SIG-M5 (cell line): ENCODE measurements at places on chromosomes 4 and X.

GRCh38 chr4:48109413-48110263 is 24.4 kb downstream of the TXK start:
- DNase-seq = no peak

- no peak for DNase-seq
These were observed 21.8 kb upstream of the JAKMIP1 start for GRCh38 chr4:6221851-6222760.

- no peak for DNase-seq
These were observed 20.7 kb upstream of the CSN1S1 start for GRCh38 chr4:69910016-69910782.

GRCh38 chrX:17833954-17834353 is 27.1 kb downstream of the RAI2 start:
- no peak for DNase-seq

- DNase-seq = no peak
These were observed 20.1 kb downstream of the ACSL1 start for GRCh38 chr4:184805462-184806228.

DNA sequence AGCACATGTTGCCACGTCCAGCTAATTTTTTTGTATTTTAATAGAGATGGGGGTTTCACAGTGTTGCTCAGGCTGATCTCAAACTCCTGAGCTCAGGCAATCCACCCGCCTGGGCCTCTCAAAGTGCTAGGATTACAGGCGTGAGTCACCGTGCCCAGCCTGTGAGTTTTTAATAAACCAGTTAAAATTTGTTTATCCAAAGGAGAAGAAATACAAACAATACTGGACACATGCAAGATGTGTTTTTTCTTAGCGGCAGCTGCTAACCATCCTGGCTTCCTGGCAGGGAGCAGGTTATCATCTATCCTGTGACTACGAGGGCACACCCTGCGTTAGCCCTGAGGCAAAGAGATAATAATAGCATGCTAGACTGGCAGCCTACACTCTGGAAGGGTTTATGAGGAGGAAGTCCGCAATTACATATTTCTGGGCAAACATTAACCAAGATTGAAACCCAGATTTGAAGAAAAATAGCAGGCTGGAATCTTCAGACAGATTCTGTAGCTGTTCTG is 191.4 kb downstream of the SPRY1 start:
- DNase-seq = no peak

DNA sequence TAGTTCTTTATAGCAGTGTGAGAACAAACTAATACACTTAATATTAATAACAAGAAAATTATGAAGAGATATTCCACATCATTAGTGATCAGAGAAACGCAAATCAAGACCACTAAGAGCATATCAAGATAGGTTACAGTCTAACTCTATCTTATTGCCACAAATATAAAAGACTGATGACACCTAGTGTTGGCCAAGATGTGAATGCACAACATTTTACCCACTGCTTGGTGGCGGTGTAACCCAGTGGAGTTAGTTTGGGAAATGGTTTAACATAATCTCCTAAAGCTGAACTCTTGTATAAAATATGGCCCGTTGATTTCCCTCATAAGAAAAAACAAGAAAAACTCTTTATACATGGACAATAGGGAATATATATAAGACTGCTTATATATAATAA is 92.4 kb downstream of the SLITRK2 start:
- DNase-seq = no peak

- no peak for DNase-seq
These were observed 106.1 kb downstream of the PBDC1 start for GRCh38 chrX:76279007-76279406.

DNA sequence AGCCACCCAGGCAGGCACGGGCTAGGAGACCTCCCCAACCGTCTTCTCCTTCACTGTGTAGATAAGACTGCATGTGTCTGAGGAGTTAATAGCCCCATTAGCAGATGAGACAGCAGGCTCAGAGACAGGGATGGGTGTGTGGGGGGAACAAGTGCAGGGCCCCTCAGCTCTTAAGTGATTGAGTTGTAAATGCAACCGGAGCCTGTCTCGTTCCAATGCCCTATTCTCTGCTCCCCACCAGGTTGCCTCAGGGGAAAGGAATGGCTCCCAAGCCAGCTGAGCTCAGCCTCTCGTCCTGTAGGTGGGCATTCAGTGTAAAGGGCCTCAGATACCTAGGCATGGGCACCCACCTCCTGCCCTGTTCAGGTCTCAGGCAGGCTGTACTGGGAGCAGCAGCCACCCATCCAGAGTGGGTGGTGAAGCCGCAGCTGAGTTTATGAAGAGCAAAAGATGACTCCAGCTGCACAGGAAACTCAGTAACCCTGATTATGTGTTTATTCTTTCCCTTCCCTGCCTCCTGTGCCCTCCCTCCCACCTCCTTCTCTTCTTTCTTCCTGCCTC is 87.3 kb downstream of the PJA1 start:
- no peak for DNase-seq

DNA sequence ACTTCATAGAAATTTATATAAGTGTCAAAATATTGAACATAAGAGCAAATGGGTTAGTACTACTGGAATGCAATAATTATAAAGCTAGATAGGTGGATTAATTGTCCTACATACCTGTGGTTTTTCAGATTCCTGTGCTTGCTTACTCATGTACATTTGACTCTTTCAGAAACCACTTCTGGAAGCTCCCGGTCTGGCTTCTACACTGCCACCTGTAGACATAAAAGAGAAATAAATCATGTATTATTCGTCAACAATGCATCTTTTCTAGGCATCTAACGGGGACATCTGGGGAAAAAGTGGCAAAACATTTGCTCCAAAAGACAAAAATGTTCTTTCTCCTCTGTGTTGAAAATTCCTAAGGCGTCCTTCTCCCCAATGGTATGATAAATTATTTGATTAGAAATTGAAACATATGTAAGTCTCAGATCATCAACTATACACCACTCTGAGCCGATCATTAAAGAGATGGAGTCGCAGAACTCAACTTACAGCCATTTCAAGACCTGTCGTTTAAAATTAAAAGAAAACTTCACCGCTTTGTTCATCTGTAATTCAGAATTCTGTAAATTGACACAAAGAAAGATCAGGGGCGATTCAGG is 648.7 kb upstream of the DIPK2B start:
- no peak for DNase-seq

DNA sequence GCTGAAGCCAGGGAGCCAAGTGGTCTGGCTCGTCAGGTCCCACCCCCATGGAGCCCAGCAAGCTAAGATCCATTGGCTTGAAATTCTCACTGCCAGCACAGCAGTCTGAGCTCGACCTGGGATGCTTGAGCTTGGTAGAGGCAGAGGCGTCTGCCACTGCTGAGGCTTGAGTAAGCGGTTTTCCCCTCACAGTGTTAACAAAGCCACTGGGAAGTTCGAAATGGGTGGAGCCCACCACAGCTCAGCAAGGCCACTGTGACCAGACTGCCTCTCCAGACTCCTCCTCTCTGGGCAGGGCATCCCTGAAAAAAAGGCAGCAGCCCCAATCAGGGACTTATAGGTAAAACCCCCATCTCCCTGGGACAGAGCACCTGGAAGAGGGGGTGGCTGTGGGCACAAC is 353.8 kb downstream of the NAP1L3 start:
- no peak for DNase-seq

- no peak for DNase-seq
These were observed 218.6 kb upstream of the GK2 start for GRCh38 chr4:79626611-79627010.

- DNase-seq = no peak
These were observed 377.0 kb downstream of the PDGFC start for GRCh38 chr4:156594624-156595023.

GRCh38 chrX:122439831-122440230 is 744.2 kb upstream of the GRIA3 start:
- DNase-seq = no peak

- no peak for DNase-seq
These were observed 28.2 kb downstream of the PNMA6E start for GRCh38 chrX:153372949-153373348.

GRCh38 chr4:42904986-42905385 is 12.5 kb downstream of the GRXCR1 start:
- DNase-seq = no peak

DNA sequence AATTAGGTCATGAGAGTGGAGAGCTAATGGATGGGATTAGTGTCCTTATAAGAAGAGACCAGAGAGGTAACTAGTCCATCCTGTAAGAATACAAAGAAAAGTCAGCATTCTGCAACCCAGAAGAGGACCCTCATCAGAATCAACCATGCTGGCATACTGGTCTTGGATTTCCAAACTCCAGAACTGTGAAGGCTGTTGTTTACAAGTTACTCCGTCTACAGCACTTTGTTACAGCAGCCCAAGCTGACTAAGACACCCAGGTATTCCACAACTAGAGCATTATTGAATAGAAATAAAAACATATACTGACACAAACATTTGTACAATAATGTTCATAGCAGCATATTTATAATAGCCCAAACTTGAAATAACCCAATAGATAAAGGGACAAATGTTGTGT is 9.2 kb downstream of the TMEM156 start:
- no peak for DNase-seq

DNA sequence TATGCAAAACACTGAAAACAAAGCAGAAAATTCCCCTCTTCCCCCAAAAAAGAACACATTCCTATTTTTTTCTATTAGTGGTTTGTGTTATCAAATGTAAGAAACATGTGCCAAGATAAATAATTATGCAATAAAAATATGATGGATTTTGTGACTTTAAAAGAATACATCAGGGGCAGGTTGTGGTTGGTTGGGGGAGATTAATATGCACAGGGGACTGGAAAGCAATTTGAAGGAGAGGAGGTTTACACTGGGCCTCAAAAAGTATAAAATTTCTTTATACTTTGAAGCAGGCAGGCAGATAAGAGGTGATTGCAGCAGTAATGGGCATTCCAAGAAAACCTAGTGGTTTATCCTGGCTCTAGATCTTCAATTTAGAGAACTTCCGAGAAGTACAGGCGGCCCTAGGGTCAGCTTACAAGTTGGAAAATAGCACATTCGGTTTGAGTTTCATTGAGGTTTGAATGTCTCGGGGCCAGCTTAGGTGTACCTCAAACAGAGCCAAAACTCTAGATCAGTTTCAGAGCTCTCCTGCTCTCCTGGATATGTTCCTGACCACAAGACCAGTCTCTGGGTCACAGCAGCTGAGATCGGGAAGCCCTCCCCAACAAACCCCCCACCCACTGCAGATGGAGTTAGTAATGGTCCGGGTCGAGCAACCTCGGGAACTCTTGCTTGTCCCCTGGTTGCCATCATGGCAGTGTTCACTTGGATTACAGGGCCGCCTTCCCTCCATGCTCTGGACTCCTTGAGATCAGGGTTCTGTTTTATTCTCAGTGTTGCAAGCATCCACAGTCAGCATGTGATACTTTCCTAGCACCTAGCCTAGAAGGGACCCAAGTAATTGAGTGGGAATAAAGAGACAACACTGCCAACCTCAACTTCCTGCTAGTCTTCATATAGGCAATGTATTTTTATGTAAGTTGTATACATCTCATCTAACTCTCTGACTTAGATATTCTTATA is 112.1 kb upstream of the DDIT4L start:
- no peak for DNase-seq

- DNase-seq = no peak
These were observed 651 bp downstream of the UCHL1 start for GRCh38 chr4:41257257-41257901.

DNA sequence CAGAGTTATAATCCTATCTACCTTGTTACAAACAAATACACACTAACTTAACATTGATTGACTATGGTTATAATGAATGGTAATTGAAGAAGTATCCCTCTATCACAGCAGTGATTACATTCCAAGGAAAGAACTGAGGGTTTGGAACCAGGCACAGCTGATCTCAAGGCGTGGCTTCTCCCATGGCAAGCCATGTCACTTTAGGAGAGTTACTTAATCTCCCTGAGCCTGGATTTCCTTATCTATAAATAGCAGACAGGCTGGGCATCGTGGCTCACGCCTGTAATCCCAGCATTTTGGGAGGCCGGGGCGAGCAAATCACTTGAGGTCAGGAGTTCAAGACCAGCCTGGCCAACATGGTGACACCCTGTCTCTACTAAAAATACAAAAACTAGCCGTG is 25.6 kb downstream of the SORBS2 start:
- DNase-seq = no peak

DNA sequence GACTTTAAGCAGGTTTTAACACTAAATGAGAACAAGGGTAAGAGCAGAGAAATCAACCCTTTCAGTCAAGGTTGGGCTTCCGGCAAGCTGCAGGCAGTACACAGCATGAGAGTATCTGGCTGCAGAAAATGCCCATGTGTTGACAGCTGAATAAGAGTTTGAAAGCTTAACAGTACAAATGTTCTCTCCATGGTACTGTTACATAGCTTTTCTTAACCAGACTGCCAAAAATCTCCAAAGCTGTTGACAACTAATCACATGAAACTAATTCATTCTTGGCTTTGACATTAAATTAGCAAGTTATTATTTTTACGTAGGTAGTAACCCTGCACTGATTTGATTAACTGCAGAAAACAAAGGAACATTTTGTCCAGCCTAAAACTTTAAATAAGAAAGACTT is 153.5 kb downstream of the SLC10A7 start:
- no peak for DNase-seq

DNA sequence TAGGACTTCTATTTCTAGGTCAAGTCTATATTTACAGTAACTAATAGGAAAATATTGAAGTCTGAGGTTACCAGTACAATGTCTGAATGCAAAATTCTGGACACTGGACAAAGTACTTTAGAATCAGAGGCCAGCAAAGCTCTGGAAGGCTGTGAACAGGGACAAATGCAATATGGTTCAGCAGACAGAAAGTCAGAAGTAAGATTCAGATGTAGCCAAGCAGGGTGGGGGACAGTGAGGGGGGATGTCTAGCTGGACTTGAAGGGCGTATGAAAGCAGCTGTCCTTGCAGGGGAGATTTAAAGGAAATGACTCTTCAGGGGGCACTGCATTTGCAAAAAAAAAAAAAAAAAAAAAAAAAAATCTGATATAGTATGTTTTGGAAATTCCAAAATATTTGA is 2.9 kb downstream of the SORBS2 start:
- no peak for DNase-seq

DNA sequence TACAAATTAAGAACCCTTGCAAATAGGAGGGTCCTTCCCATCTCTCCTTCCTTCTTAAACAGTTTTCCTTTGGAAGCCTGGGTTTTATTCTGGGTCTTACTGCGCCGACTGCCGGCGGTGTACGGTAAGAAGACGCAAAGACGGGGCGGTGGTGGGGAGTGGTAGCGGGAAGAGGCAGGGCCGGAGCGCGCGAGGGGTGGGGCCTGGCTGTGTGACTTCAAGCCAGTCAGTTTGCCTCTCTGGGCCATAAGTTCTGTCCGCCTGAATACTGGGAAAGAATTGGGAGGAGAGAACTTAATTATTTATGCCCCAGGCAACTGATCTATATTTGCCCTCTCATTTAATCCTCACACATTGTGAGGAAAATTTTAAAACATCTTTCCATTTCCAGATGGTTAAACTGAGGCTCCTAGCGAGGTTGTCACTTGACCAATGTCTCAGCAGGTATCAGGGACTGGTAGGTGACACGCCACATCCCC is 726 bp upstream of the KANTR start:
- no peak for DNase-seq

DNA sequence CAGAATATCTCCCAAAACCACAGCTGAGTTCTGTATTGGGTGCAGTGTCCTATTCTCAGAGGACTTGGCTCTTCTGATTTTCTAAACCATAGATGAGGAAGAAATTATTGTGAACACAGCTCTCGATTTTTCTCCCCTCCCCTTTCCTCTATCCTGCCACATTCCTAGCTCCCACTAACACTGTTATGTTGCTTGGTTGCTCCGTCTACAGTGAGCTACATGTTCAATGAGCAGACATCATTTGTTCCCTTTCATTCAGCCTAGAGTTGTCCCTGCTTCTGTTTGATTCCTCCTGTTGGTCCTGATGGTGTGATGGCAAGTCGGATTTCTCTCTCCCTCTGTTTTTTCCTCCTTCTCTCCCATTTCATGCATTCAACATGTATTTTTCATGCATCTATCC is 65.9 kb downstream of the DIPK2B start:
- no peak for DNase-seq

GRCh38 chr4:173924561-173924960 is 358.9 kb downstream of the FBXO8 start:
- DNase-seq = no peak
